ENCODE measurements at places on chromosomes 4 and X.
A peak's percentile ranks its signal among the peaks of the same experiment; 100 is the strongest.

GRCh38 chr4:123209436-123209835, 187.2 kb upstream of the SPRY1 start:
- DNase-seq = no peak

- DNase-seq = no peak
These were observed 98.7 kb downstream of the TMEM131L start for GRCh38 chr4:153564630-153565525.

DNA sequence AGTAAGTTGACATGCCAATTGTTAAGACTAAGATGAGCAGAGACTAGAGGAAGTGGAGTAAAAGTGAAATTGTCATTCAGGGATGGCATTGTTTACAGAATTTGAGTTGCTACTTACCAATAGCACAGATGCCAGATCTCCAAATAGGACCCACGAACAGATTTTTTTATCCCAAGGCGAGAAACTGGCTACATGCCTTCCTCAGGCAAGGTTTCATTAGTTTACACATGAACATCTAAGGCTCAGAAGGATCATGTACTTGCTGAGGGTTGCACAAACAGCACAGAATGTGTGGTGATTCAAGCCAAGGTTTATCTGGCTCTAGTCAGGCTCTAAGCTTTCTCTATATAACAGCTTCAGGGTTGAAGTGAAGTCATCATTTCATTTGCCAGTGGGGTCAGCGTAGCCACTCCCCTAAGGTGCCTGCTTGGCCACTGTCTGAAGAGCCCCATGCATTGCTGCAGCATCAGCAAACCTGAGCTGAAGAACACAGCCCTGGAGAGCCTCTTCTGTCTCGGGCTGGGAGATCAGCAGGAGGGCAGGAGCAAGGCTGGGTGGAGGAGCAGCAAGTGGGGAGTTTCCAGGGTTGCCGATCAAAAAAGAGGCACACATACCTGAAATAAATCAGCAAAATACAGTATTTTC, 193.0 kb upstream of the LCORL start:
- no peak for DNase-seq

GRCh38 chrX:65948103-65948502, 91.8 kb downstream of the VSIG4 start:
- no peak for DNase-seq

DNA sequence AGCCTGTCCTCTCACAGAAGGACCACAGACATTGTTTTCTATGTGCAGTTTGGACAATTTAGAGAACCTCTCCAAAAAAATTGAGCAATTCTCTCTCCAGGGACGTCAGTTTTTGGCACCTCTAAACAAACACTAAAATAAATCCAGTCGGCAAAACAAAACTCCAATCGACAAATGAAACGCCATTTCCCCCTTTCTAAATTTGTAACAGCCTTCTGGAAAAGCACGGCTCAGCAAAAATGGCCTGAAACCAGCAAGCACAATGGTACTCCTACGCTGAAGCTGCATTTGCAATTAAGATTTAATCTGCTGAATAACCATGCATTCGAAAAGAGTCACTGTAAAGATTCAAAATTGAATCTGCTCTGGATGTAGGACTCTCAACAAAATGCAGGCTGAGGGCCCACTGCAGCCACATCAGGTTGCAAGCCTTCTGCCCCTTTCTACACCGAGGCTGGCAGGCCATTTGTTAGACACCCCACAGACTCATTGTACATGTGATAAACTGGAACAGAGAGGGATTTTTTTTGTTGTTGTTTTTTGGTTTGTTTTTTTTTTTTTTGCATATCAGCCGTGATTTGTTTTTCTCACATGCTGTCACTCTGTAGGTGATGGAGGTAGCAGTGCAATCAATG, 79.9 kb upstream of the MAP3K15 start:
- no peak for DNase-seq

DNA sequence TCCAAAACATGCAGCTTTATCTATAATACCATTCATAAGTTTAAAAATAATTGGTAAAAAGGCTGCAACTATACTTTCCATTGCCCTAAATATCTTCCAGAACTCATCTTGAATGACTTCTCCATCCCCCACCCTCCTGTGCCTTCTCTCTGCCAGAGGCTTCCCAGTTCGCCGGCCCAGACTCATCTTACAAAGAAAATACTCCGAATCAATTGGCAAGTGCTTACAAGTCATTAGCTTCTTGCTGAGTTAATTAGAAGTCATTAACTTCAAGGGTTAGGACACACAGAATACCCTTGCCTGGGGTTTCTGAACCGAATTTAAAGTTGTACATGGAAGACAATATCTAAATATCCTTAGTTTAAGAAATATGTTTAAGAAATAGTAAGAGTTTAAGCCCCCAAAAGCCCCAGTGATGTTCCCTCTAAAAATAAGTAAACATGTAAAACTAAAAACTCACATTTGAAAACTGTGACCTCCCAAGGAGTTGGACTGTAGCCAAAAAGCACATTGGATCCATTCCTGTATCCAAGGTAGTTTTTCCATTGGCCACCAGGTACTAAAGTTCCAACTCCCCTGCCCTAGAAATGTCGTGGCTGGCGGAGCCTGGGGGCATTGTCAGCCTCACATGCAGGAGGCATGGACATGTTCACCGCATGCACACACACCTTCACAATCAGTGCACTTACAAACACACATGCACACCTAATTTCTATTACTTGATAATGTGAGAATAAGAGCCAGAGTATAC, 535.2 kb upstream of the FAT1 start:
- no peak for DNase-seq

GRCh38 chr4:113756005-113756410, 5.5 kb downstream of the CAMK2D start:
- DNase-seq = peak; percentile 81

- no peak for DNase-seq
These were observed 102.7 kb downstream of the HS3ST1 start for GRCh38 chr4:11326021-11326420.

- DNase-seq = no peak
These were observed 104.0 kb downstream of the TEX13A start for GRCh38 chrX:105116486-105116885.

DNA sequence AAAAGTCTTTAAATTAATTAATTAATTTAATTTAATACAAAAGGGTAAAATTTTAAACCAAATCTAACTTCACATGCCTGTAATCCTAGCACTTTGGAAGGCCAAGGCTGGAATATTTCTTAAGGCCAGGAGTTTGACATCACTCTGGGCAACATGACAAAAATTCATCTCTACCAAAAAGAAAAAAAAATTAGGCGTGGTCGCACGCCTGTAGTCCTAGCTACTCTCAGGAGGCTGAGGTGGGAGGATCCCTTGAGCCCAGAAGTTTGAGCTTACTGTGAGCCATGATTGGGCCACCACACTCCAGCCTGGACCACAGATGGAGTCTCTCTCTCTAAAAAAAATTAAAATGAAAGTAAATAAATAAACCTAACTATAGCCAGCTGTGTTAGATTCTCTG, 39.2 kb upstream of the ANTXR2 start:
- no peak for DNase-seq

DNA sequence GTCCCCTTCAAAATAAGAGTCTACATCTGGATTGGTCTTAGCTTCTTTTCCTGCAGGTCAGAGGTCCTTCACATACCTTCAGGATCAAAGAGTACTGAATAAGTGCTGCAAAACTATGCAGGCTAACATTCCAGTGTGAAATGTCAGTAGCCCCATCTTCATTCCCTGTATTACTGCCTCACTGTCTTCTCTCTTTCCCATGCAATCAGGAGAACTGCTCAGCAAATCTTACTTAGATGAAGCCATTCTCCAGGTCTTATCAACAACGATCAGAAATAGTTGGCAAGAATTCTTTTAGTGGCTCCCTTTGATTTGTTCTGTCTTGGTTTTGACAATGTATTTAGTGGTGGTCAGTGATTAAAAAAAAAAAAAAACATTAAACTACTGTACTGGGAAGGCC, 26.0 kb upstream of the IQCM start:
- DNase-seq = no peak

GRCh38 chr4:91373546-91373945, 930.2 kb upstream of the GRID2 start:
- no peak for DNase-seq

- DNase-seq = peak; percentile 32
These were observed 236.3 kb upstream of the NWD2 start for GRCh38 chr4:37008199-37008598.

DNA sequence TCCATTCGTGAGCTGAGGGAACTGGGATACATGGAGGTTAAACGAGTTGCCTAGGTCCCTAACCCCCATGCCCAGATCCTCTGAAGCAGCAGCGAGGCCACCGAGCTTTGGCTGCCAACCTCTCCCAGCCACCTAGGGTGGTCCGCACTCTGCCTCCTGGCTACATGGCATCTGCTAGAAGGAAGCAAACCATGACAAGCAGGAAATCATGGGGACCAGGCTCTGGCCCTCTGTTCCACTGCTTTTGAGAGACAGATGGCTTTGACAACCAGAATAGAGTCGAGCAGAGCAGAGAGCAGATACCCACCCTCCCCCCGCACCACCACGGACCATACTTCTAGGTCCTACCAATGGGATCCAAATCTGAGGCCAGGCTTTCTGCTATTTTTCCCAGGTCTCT, 37.5 kb upstream of the NKRF start:
- no peak for DNase-seq

DNA sequence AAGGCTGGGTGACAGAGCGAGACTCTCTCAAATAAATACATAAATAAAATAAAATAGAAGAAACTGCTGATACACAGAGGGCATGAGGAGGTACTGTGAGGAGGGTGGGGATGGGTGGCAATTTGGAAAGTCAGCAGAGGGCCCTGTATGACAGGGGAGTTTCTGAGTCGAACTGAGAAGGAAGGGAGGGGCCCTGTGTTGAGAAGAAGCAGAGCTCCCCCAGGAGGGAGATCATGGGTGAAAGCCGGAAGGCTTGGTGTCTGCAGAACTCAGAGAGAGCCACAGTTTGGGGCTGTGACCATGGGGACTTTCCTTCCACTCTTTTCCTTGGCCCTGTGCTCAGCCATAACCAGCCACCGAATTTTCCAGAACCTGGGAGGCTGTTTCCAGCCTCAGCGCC, 24.8 kb upstream of the AFAP1 start:
- no peak for DNase-seq

- no peak for DNase-seq
These were observed 355.7 kb upstream of the NOCT start for GRCh38 chr4:138659812-138660316.

DNA sequence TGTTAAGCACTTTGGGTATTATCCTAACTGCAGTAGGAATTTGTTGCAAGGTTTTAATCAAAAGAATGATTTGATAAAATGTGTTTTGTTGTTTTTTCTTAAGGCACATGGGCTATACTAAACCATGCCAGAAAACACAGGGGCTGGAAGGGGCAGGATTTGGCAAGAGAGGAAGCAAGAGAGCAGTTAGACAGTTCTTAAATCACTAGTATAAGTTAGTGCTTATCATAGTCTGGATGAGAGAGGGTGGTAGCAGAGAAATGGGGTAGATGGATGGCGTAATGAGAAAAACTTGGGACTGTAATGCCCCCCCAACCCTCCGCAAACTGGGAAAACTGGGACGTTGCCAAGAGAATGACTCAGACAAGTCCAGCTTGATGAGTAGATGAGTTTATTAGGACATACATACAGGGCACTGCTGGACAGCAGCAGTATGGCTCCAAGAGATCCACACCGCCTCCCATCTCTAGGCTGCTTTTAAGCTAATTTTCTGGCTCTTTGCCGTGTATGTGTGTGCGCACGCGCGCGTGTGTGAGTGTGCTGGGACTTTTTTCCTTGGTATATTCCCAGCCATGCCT, 151.5 kb downstream of the PDLIM5 start:
- DNase-seq = peak; percentile 49

DNA sequence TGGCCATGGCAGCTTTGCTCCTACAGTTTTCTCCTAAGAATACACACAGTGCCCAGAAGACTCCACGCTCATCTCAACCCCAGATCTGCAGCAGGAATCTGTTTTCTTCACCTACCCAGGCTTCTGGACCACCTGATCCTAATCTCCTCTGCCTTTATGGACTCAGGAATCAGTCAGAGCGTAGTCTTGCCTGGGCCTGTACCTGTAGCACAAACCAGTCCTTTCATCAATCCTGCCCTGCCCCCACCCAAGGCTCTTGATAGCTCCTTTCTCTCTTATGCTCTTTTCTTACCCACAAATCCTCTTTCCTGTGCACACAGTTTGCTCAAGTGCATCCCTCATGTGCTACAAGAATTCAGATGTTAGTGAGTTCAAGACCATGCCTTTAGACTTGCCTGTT, 89.7 kb downstream of the ZNF718 start:
- DNase-seq = no peak

GRCh38 chr4:99861120-99861905, 32.9 kb downstream of the LAMTOR3 start:
- no peak for DNase-seq

DNA sequence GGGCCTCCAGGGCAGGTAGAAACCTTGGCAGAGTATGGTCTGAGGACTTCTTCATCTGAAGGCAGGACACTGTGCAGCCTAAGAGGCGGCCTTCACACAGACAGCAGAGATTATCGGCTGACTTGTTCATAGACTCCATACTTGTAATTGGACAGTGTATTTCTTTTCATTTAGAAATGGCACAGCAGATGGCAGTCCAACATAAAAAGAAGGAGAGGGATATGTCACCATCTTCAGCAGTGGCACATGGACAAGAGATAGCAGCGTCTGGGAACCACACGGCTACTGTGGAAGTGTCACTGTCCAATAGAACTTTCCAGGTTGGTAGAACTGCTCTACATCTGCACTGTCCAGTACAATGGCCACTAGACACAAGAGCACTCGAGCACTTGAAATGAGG, 21.7 kb upstream of the GEMIN8 start:
- DNase-seq = no peak

DNA sequence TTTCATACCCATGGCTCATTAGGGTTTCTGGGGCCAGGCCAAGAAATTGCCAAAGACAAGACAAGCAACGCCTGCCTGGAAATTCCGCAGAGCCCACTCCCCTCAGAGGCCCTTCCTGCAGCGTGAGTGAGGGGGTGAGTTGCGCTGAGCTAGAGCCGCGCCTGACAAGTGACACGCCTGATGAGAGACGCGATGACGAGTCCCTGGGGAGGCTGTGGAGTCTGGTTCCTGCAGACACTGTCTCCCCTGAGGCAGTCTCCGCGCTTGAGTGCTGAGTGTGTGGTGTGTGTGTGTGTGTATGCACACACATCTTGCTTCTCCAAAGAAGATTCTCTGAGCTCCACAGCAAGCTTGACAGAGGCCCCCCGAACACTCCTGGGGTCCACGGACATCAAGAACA, 269.8 kb downstream of the BCOR start:
- no peak for DNase-seq

- DNase-seq = no peak
These were observed 15.1 kb upstream of the GABRA2 start for GRCh38 chr4:46404981-46405380.

GRCh38 chrX:153906126-153906917, 1.8 kb downstream of the AVPR2 start:
- DNase-seq = no peak

DNA sequence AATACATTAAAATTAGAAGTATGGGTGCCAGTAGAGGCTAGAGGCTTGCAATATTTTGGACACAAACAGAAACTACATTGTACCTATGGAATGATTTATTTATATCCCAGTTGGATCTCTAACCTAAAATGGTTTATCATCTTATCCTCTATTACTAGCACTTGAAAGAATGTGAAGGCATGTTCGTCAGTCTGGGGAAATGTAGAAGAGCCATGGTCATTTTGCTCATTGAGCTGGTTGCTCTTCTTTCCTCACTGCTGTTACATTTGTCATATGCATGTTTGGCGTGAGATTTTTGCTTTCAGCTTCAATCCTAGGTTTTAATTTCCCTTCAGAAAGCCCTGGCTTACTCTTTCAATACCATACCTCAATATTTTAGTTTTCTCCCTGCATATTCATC, 82.4 kb upstream of the MYOZ2 start:
- no peak for DNase-seq

GRCh38 chr4:57136281-57136680, 26.1 kb upstream of the IGFBP7 start:
- no peak for DNase-seq

Measured in skeletal muscle cell (primary cell).